ENCODE measurements at places on chromosomes 6 and 20.

GRCh38 chr6:4316867-4317400 is 181.6 kb upstream of the ECI2 start:
- no peak for DNase-seq

GRCh38 chr6:14897831-14898230 is 348.0 kb upstream of the JARID2 start:
- no peak for DNase-seq

DNA sequence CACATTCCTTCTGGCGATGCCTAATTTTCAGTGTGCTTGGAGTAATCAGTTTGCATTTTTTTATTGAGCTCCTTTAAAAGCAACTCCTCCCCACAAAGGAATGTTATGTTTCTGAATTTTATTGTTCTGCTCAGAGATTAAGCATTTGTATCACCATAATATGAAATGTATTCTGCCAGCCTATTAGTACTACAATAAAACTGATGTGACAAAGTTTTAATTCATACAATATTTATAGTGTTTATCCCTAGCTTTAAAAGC is 236.9 kb upstream of the ASCC3 start:
- DNase-seq, result no peak

GRCh38 chr6:135012349-135012748 is 42.3 kb downstream of the HBS1L start:
- DNase-seq, result no peak

GRCh38 chr20:54212226-54212625 is 4.3 kb downstream of the PFDN4 start:
- no peak for DNase-seq

- no peak for DNase-seq
Measured at GRCh38 chr6:157514659-157515496, 133.9 kb downstream of the ZDHHC14 start.

GRCh38 chr6:64383277-64383676 is 747.7 kb downstream of the PHF3 start:
- no peak for DNase-seq

- DNase-seq, result no peak
Measured at GRCh38 chr6:111784433-111784832, 88.8 kb downstream of the FYN start.

DNA sequence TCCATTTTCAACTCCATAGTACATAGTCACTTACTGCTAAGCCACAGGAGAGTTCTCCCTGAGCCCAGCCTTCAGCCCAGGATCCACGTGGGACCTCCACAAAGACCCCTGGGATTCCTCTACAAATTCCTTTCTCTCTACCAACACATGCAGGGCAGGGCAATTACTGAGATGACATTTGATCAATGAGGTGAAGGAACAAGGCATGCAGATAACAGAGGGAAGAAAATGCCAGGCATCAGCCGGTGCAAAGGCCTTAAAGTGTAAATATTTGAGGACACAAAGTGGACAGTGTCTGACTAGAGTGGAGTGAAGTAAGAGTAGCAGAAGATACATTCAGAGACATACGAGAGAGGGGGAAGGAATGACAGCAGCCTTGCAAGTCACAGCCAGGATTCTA is 70.2 kb downstream of the HS3ST5 start:
- DNase-seq, result no peak

DNA sequence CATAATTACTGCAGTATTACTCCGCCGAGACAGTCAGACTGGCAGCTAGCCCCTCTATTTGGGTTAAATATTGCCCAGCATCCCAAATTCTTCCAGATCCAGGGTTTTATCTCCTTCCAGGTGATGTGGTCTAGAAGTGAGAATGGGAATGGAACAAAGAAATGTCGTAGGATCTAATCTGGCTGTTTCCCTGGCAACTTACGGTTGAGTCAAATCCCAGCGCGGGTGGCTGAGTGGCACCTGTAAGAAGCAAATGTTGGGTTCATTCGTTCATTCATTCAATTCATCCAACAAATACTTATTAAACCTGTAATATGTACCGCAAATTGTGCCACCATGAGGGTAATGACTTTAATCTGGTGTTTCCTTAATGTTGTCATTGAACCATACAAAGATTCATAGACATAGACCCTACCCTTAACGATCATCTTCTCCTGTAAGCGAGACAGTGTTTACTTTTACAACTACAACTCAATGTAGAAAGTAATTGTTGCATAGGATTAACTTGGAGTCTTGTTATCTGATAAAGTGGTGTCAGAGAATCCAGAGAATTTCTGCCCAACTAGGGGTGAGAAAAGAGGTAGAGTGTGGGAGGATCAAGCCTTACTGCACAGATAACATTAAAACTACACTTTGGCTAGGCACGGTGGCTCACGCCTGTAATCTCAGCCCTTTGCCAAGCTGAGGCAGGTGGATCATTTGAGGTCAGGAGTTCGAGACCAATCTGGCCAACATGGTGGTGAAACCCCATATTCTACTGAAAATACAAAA is 91.3 kb upstream of the ADGRF1 start:
- no peak for DNase-seq

- DNase-seq, result peak; percentile 97
Measured at GRCh38 chr6:30721198-30722024, 1.3 kb downstream of the TUBB start.

- DNase-seq, result no peak
Measured at GRCh38 chr6:90319979-90320685, 23.5 kb upstream of the BACH2 start.

- no peak for DNase-seq
Measured at GRCh38 chr6:166393535-166393823, 10.7 kb upstream of the MPC1 start.
